ENCODE measurements at places on chromosomes 16 and 17. TPM values are rescaled to one million over a fixed set of nuclear protein-coding genes. Genes with fewer than 3 reads are reported as not detected.

The GPR142 gene
- not detected for total RNA-seq

The NPIPB2 gene
- 2.5 TPM for total RNA-seq

The P3H4 gene
- total RNA-seq: 41.6 TPM

The HBZ gene
- not detected for total RNA-seq

The P2RX5 gene
- 1.6 TPM for total RNA-seq

The EPX gene
- not detected for total RNA-seq

The HIC1 gene
- total RNA-seq: 12.9 TPM

The WNT9B gene
- 0.97 TPM for total RNA-seq

The GSDMA gene
- total RNA-seq: 0.39 TPM

Data from articular chondrocyte of knee joint (primary cell).